ENCODE measurements at places on chromosomes 7 and 10. TPM values are rescaled to one million over a fixed set of nuclear protein-coding genes. Genes with fewer than 3 reads are reported as not detected.

GRCh38 chr7:101576998-101577397 lies 52.1 kb downstream of the MYL10 start:
- H3K4me3 ChIP-seq: no peak overlapping the region
- no peaks in the 10 kb centered on the region for H3K27me3 ChIP-seq
- H3K36me3 ChIP-seq: peaks cover 2% of the 10 kb centered on the region

DNA sequence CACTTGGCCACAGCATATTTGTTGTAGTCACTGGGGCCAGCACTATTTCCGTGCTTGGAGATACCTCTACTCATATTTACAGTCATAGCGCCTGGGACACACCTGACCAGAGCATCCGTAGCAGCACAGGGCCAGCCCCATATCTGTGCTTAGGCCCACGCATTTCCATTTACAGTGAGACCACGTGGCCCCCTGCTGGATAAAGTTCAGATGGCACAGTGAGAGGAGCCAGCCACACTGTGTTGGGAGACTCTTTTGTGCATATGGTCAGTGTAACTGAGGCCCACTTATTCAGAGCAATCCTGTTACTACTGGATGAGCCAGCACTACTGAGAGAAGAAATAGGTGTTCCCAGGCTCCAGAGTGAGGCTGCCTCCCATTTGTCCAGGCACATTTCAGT lies 455.3 kb downstream of the REEP3 start:
- no peaks in the 10 kb centered on the region for H3K36me3 ChIP-seq
- no peaks in the 10 kb centered on the region for H3K27me3 ChIP-seq
- H3K4me3 ChIP-seq: no peak overlapping the region
- H3K4me1 ChIP-seq: no peaks in the 10 kb centered on the region
- DNase-seq: peak; percentile 49

BEND7 gene
- 47.8 TPM for total RNA-seq

GRCh38 chr7:94145602-94146001 lies 141.4 kb upstream of the BET1 start:
- H3K36me3 ChIP-seq: no peaks in the 10 kb centered on the region
- no peak overlapping the region for H3K4me3 ChIP-seq
- H3K27me3 ChIP-seq: peaks cover 10% of the 10 kb centered on the region

DNA sequence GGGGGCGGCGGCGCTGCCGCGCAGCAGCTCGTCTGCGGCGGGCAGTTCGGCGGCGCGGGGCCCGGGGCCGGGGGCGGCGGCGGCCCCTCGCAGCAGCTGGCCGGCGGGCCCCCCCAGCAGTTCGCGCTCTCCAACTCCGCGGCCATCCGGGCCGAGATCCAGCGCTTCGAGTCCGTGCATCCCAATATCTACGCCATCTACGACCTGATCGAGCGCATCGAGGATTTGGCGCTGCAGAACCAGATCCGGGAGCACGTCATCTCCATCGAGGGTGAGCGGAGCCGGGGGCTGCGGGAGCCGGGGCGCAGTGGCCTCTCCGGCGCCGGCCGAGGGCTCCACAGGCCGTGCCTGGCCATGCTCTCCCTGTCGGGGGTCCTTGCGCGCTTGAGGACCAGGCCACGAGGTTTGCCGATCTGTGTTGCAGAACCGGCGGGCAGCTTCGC lies 548 bp downstream of the AGAP3 start:
- peak overlapping the region; percentile 91 for H3K27ac ChIP-seq
- peak overlapping the region; percentile 84 for H3K4me3 ChIP-seq
- H3K4me1 ChIP-seq: peaks cover 33% of the 10 kb centered on the region
- no peaks in the 10 kb centered on the region for H3K36me3 ChIP-seq

DNA sequence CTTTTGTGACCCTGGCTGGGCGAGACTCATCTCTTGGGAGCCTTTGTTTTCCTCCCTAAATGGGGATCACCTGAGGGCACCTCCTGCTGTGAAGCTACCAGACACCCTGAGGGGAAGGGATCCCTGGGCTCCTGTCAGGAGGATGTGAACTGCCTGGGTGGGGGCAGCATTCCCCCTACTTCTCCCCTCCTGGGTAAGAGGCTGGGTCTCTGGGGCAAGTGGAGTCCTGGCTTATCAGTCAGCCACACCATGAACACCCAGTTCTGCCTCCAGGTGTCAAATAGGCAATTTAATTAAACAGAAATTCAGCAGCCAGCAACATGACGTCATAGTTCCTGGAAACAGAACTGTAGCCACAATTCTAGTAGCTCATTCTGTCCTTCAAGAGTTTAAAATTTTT lies 97.7 kb upstream of the RET start:
- no peak for DNase-seq
- no peak overlapping the region for H3K27ac ChIP-seq
- H3K4me3 ChIP-seq: no peak overlapping the region
- peaks cover 8% of the 10 kb centered on the region for H3K4me1 ChIP-seq
- H3K27me3 ChIP-seq: peaks cover 8% of the 10 kb centered on the region
- no peaks in the 10 kb centered on the region for H3K36me3 ChIP-seq

DNA sequence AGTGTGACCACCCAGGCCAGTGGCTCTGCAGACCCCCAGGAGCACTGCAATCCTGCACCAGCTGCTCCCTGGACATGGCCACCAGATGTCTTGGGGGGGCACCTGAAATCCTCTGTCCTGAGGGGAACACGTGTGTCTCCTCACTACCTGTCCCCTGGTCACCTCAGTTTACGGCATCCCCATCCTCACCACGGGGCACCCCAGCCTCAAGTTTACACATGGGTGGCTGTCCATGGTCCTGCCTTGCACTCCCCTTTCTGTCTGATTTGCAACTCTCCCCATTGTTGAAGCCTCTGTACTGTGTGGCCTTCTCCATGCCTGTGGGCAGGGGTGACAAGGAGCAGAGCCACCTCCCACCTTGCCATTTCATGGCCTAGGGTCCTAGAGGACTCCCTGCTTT lies 67.2 kb downstream of the RAMP3 start:
- peaks cover 32% of the 10 kb centered on the region for H3K27me3 ChIP-seq
- no peaks in the 10 kb centered on the region for H3K4me1 ChIP-seq
- no peak overlapping the region for H3K4me3 ChIP-seq
- no peak overlapping the region for H3K27ac ChIP-seq
- no peak for DNase-seq
- no peaks in the 10 kb centered on the region for H3K36me3 ChIP-seq

DNA sequence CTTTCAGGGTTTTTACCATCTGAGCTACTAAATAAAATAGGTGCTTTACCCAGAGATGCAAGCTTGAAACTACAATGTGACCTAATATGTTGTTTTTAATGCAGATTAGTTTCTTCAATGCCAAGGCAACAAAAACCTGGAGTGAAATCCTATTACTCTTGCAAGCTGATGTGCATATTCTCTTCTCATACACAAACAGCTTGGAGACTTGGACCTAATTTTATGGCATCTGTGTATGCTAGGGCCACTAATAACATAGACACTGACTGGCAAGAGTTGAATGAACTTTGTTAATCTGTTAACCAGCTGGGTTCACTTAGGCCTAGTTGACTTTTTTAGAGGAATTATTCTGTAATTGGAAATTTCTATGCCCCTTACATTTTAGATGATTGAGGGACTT lies 23.4 kb upstream of the SMIM30 start:
- H3K4me1 ChIP-seq: no peaks in the 10 kb centered on the region
- no peak overlapping the region for H3K4me3 ChIP-seq
- H3K36me3 ChIP-seq: no peaks in the 10 kb centered on the region
- H3K27me3 ChIP-seq: no peaks in the 10 kb centered on the region

RBP4 gene
- 0.72 TPM for total RNA-seq

DNA sequence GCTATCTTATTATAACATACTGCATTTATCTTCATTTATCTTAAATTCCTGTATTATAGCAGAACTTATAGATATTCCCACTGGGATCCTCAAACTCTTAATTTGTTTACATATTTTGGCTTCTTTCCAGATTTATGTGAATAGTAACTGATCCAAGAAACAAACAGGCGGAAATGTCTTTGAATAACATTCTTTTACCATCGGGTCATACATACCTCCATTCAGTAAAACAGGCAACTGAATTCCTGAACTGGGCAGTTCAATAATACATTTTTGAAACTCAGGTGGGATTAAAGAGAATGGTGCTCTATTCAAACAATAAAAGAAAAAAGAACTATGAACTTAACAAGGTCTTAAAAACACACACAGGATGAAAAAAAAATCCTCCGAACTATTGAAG lies 337.4 kb downstream of the CRPPA start:
- H3K4me3 ChIP-seq: no peak overlapping the region
- peaks cover 2% of the 10 kb centered on the region for H3K36me3 ChIP-seq
- peak overlapping the region; percentile 80 for H3K27ac ChIP-seq
- DNase-seq: no peak

DNA sequence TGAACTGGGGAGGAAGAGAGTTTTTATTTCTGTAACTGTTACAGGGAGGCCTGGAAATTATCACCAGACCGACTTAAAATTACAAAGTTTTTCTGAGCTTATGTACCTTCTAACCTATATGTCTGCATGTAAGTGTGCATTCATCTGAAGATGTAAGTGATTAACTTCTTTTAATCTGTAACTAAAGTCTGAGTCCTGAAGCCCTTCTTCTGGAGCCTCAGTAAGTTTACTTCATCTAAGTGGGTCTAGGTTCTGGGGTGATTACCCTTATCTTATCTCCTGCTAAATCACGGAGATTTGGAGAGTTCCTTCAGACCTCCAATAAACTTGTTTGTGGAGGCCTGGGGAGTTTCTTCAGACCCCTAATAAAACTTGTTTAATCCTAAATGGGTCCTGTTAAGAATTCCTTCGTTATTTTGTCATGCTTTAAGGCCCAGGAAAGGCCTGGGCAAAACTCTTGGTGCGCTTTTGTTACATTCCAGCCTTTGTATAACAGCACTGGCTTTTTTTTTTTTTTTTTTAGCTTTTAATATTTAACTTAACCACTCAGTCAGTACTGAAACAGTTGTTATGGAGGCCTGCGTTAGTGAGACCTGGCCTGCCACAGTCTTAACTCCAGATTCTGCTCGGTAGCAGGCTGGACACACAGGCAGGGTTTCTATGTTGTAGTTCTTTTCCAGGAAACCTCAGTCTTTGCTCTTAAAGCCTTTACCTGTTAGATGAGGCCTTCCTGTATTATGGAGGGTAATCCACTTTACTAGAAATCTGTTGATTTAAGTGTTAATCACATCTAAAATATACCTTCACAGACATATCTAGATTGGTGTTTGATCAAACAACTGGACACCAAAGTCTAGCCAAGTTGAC lies 33.0 kb downstream of the TPST1 start:
- H3K27ac ChIP-seq: peak overlapping the region; percentile 97
- peaks cover 32% of the 10 kb centered on the region for H3K4me1 ChIP-seq
- no peaks in the 10 kb centered on the region for H3K27me3 ChIP-seq
- peak overlapping the region; percentile 20 for H3K4me3 ChIP-seq
- DNase-seq: no peak

DNA sequence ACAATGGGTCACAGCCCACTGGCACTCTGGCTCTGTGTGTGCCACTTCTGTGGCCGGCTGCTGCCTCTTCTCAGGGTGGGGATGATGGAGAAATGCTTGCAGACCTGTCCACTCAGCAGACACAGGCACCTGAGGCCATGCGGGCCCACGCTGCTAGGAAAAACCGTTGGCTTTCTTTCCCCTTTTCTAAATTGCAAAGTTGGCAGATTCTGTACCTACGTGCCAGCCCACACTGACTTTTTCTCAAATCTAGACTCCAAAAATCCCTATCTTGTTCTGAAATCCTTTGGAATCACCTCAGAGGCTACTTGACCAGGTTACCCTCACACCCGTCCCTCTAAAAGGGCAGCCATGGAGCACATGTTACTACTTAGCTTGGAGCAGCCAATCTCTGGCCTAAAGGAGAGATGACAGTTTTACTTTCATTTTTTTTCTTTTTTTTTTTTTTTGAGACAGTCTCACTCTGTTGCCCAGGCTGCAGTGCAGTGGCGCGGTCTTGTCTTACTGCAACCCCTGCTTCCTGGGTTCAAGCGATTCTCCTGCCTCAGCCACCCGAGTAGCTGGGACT lies 99.4 kb downstream of the RNF216 start:
- H3K27ac ChIP-seq: no peak overlapping the region
- H3K36me3 ChIP-seq: peaks cover 10% of the 10 kb centered on the region
- H3K27me3 ChIP-seq: no peaks in the 10 kb centered on the region

GRCh38 chr10:96995851-96996250 lies 163.8 kb downstream of the LCOR start:
- H3K27me3 ChIP-seq: no peaks in the 10 kb centered on the region
- no peaks in the 10 kb centered on the region for H3K36me3 ChIP-seq
- H3K27ac ChIP-seq: no peak overlapping the region
- DNase-seq: no peak
- no peak overlapping the region for H3K4me3 ChIP-seq

GRCh38 chr7:94351703-94352102 lies 43.0 kb upstream of the COL1A2 start:
- no peak overlapping the region for H3K27ac ChIP-seq
- no peak overlapping the region for H3K4me3 ChIP-seq
- DNase-seq: no peak
- no peaks in the 10 kb centered on the region for H3K36me3 ChIP-seq

CALML5 gene
- total RNA-seq: not detected

NPC1L1 gene
- total RNA-seq: 21.2 TPM

GRCh38 chr10:34954142-34954541 lies 136.0 kb downstream of the CUL2 start:
- H3K4me1 ChIP-seq: peaks cover 3% of the 10 kb centered on the region
- no peak for DNase-seq
- H3K27ac ChIP-seq: no peak overlapping the region
- H3K36me3 ChIP-seq: no peaks in the 10 kb centered on the region

TBX20 gene
- total RNA-seq: not detected

DNA sequence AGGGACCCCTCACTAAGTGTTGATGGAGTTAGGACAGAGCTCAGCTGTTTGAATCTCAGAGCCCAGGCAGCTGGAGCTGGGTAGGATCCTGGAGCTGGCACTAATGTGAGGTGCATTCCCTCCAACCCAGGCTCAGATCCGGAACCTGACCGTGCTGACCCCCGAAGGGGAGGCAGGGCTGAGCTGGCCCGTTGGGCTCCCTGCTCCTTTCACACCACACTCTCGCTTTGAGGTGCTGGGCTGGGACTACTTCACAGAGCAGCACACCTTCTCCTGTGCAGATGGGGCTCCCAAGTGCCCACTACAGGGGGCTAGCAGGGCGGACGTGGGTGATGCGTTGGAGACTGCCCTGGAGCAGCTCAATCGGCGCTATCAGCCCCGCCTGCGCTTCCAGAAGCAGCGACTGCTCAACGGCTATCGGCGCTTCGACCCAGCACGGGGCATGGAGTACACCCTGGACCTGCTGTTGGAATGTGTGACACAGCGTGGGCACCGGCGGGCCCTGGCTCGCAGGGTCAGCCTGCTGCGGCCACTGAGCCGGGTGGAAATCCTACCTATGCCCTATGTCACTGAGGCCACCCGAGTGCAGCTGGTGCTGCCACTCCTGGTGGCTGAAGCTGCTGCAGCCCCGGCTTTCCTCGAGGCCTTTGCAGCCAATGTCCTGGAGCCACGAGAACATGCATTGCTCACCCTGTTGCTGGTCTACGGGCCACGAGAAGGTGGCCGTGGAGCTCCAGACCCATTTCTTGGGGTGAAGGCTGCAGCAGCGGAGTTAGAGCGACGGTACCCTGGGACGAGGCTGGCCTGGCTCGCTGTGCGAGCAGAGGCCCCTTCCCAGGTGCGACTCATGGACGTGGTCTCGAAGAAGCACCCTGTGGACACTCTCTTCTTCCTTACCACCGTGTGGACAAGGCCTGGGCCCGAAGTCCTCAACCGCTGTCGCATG lies 5.2 kb downstream of the CHPF2 start:
- no peak for DNase-seq
- no peaks in the 10 kb centered on the region for H3K27me3 ChIP-seq
- peaks cover 4% of the 10 kb centered on the region for H3K36me3 ChIP-seq
- no peak overlapping the region for H3K27ac ChIP-seq
- H3K4me1 ChIP-seq: peaks cover 10% of the 10 kb centered on the region

- no peak overlapping the region for H3K4me3 ChIP-seq
- no peaks in the 10 kb centered on the region for H3K36me3 ChIP-seq
- H3K27ac ChIP-seq: no peak overlapping the region
These were observed 278.0 kb downstream of the CCSER2 start for GRCh38 chr10:84606428-84606827.
